H1 (cell line): ENCODE measurements at places on chromosomes 3 and 15. TPM values are rescaled to one million over a fixed set of nuclear protein-coding genes. Genes with fewer than 3 reads are reported as not detected.

TRIM42 gene
- not detected in 2 replicates for polyA plus RNA-seq

GRCh38 chr15:80620931-80621330, 74.2 kb upstream of the ABHD17C start:
- H3K27me3 ChIP-seq: no peaks in the 10 kb centered on the region
- H3K36me3 ChIP-seq: no peaks in the 10 kb centered on the region
- H3K4me3 ChIP-seq: no peak overlapping the region
- H3K4me1 ChIP-seq: no peaks in the 10 kb centered on the region
- H3K27ac ChIP-seq: no peak overlapping the region

DNA sequence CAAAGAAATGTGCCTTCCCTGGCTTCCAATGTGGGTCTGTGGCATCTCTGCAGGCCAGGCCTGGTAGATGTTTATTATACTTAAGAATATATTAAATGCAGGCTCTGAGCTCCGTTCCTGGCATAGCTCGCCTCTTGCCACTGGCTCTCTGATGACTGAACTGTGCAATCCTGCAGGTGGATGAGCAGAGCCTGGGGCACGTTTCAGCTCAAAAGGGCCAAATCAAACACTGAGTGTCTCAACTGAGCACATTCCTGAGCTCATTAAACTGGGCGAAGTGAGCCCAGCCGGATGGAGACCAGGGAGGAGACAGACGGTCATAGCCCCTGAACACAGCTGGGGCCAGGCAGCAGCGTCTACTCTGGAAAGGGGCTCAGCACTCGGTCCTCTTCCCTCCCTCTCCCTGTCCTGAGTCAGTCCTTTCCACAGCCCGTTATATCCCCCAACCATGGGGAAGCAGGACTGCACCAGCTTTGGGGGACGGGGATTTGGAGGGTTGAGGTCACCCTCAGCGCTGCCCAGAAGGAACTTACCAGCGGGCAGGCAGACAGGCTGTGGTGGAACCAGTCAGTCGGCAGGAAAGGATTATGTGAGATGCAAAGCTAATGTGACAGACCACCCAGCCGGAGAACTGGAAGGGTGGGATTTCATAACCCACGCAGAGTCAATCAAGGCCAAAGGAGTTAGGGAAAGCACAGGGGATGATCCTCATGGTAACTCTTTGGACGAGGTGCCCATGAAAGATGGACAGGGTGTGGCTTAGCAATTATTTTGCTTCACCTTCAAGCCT, 77.4 kb upstream of the ANKRD34C start:
- H3K27me3 ChIP-seq: no peaks in the 10 kb centered on the region
- H3K4me1 ChIP-seq: no peaks in the 10 kb centered on the region
- no peak overlapping the region for H3K4me3 ChIP-seq
- DNase-seq: no peak
- H3K36me3 ChIP-seq: no peaks in the 10 kb centered on the region

DNA sequence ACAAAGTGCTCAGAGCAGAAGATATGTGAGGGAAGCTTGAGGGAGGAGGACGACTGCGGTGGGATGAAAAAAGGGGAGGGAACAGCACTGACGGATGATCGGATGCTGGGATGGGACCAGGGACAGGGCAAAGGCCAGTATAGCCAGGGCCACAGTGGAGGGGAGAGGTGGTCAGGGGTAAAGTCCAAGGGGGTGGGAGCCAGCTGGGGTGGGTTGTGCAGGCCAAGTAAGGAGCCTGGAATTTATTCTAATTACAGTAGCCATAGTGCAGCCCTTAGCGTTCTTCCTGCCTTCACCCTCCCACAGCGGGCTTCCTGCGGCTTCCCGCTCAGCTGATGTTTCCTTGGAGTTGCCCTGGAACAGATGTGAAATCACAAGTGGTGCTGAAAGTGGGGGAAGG, 7.6 kb upstream of the APEH start:
- no peaks in the 10 kb centered on the region for H3K27me3 ChIP-seq
- H3K4me3 ChIP-seq: no peak overlapping the region
- H3K36me3 ChIP-seq: no peaks in the 10 kb centered on the region
- DNase-seq: no peak
- H3K4me1 ChIP-seq: peaks cover 1% of the 10 kb centered on the region; the same call in 1 of the 2 replicates

CSPG4 gene
- polyA plus RNA-seq: 1.4 and 1.9 TPM in 2 replicates

DNA sequence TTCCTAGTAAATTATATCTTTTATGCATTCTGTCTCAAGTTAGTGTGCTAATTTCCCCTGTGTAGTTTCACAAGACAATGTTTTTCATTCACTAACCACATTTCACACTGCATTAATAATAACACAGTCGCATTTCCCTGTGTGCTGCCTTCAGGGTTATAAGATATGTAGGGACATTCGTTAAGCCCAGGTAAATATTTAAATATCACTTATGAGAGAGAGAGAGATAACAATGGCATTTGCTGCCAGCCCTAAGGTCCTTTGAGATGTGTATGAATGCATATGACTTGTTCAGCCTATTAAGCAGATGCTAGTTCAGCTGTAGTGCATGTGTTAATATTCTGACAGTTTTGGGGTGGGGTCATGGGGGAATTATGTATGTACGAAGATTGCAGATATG, 876.7 kb downstream of the NAALADL2 start:
- no peaks in the 10 kb centered on the region for H3K36me3 ChIP-seq
- H3K4me1 ChIP-seq: no peaks in the 10 kb centered on the region

STRC gene
- polyA plus RNA-seq: 0.41 and 0.57 TPM in 2 replicates

UQCC5 gene
- 35.0 and 45.0 TPM in 2 replicates for polyA plus RNA-seq

DNA sequence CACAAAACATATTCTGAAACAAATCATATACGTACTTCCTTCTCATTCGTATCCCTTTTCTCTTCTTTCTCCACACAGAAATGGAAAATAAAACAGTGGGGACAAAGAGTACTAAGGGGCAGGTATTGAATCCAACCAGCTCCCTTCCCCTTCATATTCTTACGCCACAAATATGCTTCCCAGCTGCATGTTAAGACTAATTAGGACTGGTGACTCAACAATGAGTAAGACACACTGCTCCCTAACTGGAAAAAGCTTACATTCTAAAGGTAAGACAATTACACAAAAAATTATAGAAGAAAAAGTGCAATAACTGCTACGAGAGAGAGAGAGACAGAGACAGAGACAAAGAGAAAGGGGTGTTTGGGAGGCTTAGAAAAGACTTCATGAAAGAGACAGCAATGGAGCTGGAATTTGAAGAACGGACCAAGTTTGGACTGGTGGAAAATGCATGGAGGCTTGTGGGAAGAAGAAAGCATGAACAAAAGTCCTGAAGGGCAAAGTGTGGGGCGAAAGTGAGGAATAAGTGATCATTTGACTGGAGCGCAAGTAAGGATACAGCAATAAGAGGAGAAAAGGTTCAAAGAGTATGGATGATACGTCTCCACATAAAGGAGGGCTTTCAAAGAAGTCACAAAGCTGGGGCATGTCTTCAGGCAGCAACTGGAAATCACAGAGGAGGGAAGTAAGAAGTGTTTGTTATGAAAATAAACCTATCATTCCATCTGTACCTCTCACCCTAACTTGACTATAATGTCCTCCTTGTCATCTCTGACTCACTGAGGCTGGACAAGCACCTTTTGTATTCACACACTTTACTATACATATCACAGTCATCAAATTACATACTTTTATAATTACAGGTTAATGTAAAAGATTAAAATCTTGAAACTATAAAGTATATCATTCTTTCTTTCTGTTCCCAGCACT, 49.2 kb downstream of the RYK start:
- H3K36me3 ChIP-seq: peaks cover 20% of the 10 kb centered on the region
- no peak overlapping the region for H3K27ac ChIP-seq
- H3K4me1 ChIP-seq: no peaks in the 10 kb centered on the region
- no peak for DNase-seq
- no peaks in the 10 kb centered on the region for H3K27me3 ChIP-seq

DNA sequence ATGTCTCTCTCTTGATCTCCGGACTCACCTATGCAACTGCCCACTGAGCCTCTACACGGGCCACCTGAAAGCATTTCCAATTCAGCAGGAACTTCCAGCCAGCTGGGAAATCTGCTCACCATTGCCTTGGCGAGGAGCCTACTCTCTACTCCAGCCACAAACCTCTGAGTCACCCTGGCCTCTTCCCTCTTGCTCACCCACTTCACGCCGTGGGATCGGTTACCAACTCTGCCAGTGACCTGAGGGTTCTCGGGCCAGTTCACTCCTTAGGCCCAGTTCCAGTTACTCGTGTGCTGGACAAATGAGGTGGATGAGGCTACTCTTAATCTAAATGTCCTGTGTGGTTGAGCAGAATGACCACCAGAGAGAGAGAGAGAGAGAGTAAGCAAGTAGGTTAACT, 70.1 kb downstream of the CEMIP start:
- no peaks in the 10 kb centered on the region for H3K4me1 ChIP-seq
- no peak for DNase-seq
- H3K27ac ChIP-seq: no peak overlapping the region
- H3K36me3 ChIP-seq: no peaks in the 10 kb centered on the region

- no peak overlapping the region for H3K27ac ChIP-seq
- H3K4me3 ChIP-seq: no peak overlapping the region
- H3K4me1 ChIP-seq: peaks cover 3% of the 10 kb centered on the region
- no peaks in the 10 kb centered on the region for H3K27me3 ChIP-seq
- no peak for DNase-seq
Observed at GRCh38 chr3:16545413-16546185, 32.1 kb upstream of the RFTN1 start.

- H3K4me3 ChIP-seq: no peak overlapping the region
- no peak for DNase-seq
- H3K27me3 ChIP-seq: no peaks in the 10 kb centered on the region
- no peak overlapping the region for H3K27ac ChIP-seq
- no peaks in the 10 kb centered on the region for H3K36me3 ChIP-seq
- 0 out of 2 replicates have a peak, but pooled peaks cover 5% of the 10 kb centered on the region for H3K4me1 ChIP-seq
Observed at GRCh38 chr3:135452881-135453280, 512.6 kb upstream of the PPP2R3A start.

SLC7A14 gene
- polyA plus RNA-seq: 0.21 and 0.52 TPM in 2 replicates

GRCh38 chr15:42134617-42135245, 21.7 kb downstream of the PLA2G4F start:
- no peak overlapping the region for H3K4me3 ChIP-seq
- H3K4me1 ChIP-seq: peaks cover 5% of the 10 kb centered on the region; the same call in 1 of the 2 replicates
- H3K36me3 ChIP-seq: no peaks in the 10 kb centered on the region
- H3K27me3 ChIP-seq: no peaks in the 10 kb centered on the region
- no peak overlapping the region for H3K27ac ChIP-seq
- DNase-seq: no peak

GRCh38 chr15:68984586-68984985, 29.9 kb upstream of the NOX5 start:
- no peak overlapping the region for H3K27ac ChIP-seq
- H3K4me1 ChIP-seq: no peaks in the 10 kb centered on the region
- no peaks in the 10 kb centered on the region for H3K27me3 ChIP-seq
- H3K36me3 ChIP-seq: no peaks in the 10 kb centered on the region
- DNase-seq: no peak

GRCh38 chr15:89377842-89378295, 43.2 kb upstream of the POLG start:
- H3K4me3 ChIP-seq: 0 out of 2 replicates have a peak overlapping the region, but pooled peaks have one; percentile 38
- H3K36me3 ChIP-seq: no peaks in the 10 kb centered on the region
- H3K4me1 ChIP-seq: peaks cover 32% of the 10 kb centered on the region
- DNase-seq: no peak
- H3K27ac ChIP-seq: no peak overlapping the region
- peaks cover 94% of the 10 kb centered on the region for H3K27me3 ChIP-seq

DNA sequence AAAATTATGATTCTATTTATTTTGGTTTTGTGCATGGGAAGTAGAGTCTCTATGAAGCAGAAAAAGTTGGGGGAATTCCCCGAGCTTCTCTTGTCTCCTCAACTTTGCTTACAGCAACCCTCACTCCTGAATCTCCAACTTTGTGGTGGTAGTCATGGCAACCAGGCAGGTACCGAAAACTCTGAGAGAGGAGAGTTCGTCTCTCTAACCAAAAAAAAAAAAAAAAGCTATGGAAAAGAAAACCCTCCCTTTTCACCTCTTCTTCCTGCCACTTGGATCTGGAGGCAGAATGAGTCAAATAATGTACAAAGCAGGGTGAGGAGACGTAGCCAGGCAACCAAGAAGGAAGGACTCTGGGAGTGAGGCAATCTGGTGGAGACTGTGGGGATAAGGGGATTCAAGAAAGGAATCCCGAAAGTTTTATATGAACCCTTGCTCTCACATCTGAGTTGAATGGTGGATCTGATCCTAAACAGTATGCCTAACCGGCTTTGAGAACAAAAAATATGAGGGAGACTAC, 108.1 kb downstream of the PLOD2 start:
- DNase-seq: no peak
- no peaks in the 10 kb centered on the region for H3K36me3 ChIP-seq
- no peaks in the 10 kb centered on the region for H3K27me3 ChIP-seq
- no peaks in the 10 kb centered on the region for H3K4me1 ChIP-seq
- no peak overlapping the region for H3K4me3 ChIP-seq

DNA sequence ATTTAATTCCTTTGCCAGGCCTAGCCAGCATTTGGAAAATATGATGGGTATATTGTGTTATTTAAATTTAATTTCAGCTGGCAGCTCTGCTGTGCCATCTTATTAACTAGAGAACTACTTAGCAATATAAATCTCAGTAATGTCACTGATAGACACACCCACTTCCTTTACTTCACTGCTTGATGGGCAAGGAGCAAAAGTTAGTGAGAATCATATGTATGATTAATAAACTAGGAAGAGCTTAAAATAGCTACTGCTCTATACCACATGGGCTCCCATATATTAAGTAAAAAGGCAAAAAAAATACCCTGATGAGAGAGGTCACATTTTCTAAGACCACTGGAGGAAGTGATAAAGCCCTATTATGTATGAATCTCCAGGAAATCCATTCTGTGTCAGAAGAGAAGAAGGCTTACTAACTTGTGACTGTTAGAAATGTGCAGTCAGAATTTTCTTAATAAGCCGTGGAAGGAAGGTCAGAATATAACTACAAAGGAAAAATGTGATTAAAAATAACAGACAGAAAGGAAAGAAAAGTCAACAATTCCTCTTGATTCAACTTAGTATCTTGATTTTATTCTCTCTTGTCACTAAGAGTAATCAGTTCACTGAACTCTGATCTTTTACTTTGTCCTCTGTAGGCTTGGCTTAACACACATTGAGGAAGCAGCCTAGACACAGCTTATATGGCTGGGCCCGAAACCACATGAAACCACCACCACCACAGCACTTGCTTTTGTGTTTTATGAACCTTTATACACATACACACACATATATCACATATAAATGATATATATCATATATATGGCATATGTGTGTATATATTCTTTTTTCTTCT, 1233.9 kb upstream of the ALCAM start:
- H3K27ac ChIP-seq: no peak overlapping the region
- peaks cover 4% of the 10 kb centered on the region for H3K4me1 ChIP-seq
- H3K36me3 ChIP-seq: no peaks in the 10 kb centered on the region
- H3K27me3 ChIP-seq: no peaks in the 10 kb centered on the region
- DNase-seq: no peak

- peaks cover 91% of the 10 kb centered on the region for H3K27me3 ChIP-seq
- no peak within 1 kb of the TSS for H3K27ac ChIP-seq
- peak; percentile 89 for DNase-seq
Observed at GRCh38 chr3:137764001-137764433, at the start of gene SOX14. SOX14 (plus strand) TSS chr3:137764315; CDS start chr3:137764785, 470 bp downstream.

SCN11A gene
- polyA plus RNA-seq: 0.16 and 0.21 TPM in 2 replicates

DNA sequence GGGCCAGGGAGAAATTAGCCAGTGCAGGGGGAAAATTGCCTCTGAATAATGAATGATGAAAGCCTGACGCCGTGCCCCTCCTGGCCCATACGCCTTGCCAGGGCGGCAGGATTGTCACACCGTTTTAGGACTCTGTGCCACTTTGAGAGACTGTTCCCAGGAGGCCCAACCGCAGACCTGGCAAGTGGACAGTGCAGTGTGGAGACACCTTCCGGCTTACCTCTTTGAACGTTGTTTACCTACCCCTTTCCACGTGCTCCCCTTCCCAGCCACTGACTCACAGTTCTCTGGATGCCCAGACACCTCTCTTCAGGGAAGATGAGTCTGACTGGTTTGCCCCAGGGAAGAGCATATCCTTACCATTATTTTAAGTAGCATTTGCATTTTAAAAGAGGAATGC, 84.0 kb upstream of the PXYLP1 start:
- H3K27me3 ChIP-seq: no peaks in the 10 kb centered on the region
- H3K4me1 ChIP-seq: peaks cover 3% of the 10 kb centered on the region; the same call in 1 of the 2 replicates
- H3K4me3 ChIP-seq: no peak overlapping the region
- H3K36me3 ChIP-seq: no peaks in the 10 kb centered on the region

CHRNA3 gene
- polyA plus RNA-seq: 4.4 and 4.7 TPM in 2 replicates
